Renal pelvis (tissue), 12 donors: ENCODE measurements at places on chromosomes 3 and 15. TPM values are rescaled to one million over a fixed set of nuclear protein-coding genes. Genes with fewer than 3 reads are reported as not detected.

The PCCB gene
- polyA plus RNA-seq, result 64.6 TPM

- DNase-seq, result peak; percentile 82
Observed at GRCh38 chr15:69523010-69524001, 70.7 kb downstream of the RPLP1 start.

GRCh38 chr3:177468816-177469215 is 271.5 kb upstream of the TBL1XR1 start:
- DNase-seq, result no peak

DNA sequence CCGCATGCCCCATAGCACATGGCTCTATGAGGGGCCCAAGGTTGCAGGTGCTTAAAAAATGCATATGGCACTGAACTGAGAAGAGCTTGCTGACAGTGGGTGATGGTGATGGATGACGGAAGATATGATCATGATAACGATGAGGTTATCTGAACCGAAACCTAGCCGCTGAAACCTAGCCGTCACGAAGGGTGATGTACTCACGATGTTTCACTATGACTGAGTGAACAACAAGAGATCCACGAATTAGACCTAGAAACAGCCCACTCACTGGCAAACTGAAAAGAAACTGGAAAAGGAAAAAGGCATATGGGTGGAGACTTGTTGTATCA is 57.6 kb upstream of the BCL6 start:
- no peak for DNase-seq

DNA sequence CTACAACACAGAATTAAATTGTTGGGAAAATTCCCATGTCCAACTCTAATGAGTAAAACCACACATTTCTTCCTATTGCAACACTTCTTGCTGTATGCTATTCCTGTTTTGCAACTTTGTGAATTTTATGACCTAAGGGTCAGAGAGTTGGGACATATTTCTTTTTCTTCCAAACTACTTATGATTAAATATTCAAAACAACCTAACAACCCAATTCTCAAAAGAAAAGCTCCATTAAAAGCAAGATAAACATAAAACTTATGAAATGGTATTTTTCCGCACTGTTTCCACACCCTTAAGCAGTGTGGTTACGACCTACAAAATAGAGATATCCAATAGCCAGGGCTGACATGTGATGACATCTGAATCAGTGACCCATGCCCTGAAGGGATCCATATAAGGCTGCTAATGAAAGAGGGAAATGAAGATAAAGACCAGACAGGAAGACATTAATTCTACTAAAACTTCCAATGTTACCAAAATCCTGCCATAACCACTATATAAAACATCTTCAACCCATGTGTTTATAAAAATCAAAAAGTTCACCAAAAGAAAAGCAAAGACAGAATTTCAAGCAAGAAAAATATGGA is 45.6 kb downstream of the DMXL2 start:
- DNase-seq, result no peak
